ENCODE measurements at places on chromosomes 12 and 14.

- DNase-seq: peak; percentile 82
These were observed 5.9 kb upstream of the A2ML1 start for GRCh38 chr12:8816448-8817050.

DNA sequence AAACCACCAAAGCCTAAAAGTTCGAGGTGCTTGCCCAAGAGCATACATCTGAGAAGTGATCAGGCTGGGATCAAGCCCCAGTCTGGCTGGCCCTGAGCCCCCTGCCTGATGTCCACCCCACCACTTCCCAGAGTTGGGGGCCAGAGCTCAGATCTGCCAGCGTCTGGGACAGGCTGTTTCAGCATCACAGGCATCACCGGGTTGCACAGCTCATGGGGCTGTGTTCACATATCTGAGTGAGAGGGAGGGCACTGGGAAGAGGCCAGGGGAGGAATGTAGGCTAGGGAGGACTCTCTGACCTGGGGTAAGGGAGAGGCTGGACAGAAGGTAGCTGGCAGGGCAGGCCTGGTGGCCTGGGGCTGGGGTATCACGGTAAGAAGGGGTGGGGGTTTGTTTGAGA, 6.0 kb downstream of the TGM1 start:
- no peak for DNase-seq

- no peak for DNase-seq
These were observed 3.6 kb upstream of the FOXG1 start for GRCh38 chr14:28762955-28763326.

DNA sequence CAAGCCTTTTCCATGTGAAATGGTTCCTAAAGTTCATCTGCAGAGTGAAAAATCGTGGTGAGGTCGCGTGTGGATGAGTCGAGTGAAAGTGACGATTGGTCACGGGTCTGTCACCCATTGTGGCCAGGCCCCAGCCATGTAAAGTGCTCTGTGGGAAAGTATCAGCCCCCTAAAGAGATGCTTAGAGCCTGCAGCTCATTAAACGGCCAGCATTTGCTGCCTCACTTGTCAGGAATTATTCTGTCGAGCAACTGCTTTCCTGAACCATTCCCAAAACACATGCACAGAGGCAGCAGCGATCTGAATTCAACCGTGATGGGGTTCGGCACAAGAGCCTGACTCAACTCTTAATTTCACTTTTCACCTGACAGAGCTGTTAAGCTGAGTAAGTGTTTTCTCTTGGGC, 16.0 kb downstream of the DBX2 start:
- DNase-seq: no peak

DNA sequence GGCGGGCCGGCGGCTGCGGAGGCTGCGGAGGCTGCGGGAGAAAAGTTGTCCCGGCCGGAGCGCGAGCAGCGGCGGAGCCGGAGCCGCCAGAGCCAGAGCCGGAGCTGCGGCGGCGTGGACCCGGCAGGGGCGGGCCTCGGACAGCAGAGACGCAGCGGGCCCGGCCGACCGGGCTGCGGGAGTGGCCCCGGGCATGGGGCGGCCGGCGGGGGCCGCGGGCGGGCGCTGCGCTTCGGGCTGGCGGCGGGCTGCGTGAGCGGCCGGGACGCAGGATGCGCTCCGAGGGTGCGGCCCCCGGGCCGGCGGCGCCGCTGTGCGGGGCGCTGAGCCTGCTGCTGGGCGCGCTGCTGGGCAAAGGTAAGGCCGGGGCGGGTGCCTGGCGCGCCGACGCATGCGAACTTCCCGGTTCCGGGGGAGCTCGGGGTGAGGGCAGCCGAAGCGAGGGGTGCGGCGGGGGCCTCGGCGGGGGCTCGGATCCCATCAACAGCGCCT, at the start of gene TMEM132C:
TMEM132C (plus strand) TSS at position 40 of the 492 bp plus-strand sequence; CDS start at position 273, 233 bp downstream.
- no peak for DNase-seq

DNA sequence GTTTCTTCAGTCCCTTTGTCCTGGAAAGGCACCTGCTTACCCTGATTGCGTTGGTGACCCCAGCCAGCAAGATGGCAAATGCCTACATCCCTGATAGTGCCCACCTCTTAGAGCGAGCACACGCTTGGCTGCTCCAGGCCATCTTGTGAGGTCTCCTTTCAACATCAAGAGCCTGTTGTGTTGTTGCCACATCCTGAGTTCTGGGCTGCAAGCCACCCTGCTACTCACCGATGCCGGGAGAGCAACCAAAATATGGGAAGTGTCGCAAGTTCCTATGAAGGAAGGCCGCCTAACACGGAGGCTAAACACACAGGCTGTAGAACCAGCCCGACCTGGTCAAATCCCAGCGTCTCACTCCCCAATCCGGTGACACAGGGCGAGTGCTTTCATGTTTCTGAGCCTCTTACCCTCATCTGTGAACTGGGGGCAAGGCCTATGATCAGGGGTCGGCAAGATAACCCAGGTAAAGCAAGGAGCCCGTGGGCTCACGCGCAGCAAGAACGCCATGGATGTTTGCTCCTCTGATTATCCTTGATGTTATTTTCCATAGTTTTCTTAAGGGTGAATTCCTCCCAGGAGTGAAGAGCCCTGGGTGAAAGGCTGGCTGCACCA, 98.4 kb downstream of the LGMN start:
- DNase-seq: peak; percentile 77

GRCh38 chr12:43102546-43103264, 449.3 kb downstream of the ADAMTS20 start:
- DNase-seq: no peak

GRCh38 chr12:68627673-68628319, 17.1 kb downstream of the RAP1B start:
- no peak for DNase-seq

DNA sequence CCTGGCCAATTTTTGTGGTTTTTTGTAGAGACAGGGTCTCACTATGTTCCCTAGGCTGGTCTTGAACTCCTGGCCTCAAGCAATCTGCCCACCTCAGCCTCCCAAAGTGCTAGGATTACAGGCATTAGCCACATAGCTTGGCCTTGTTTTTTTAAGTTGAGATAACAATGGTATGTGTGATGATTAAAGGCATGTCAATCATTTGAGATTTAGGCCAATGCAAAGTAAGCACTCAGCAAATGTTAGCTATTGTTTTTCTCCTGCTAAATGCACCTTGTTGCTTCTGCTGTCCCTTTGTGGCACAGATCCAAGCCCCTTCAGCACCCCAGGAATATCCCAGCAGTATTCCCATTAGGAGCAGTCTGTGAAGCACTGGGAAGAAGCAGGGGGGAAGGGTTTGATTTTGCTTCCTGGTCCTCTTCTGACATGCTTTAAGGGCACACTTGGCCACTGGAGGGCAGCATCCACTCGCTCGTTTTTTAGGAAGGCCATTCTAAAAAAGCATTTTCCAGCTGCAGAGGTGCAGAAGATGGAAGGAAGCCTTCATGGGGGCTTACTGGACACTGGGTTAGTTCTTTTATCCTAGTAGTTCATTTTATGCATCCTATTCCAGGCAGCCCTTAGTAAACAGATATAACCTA, 70.2 kb upstream of the ZFP36L1 start:
- peak; percentile 89 for DNase-seq

GRCh38 chr14:69518289-69519101, 34.0 kb downstream of the PLEKHD1 start:
- no peak for DNase-seq

DNA sequence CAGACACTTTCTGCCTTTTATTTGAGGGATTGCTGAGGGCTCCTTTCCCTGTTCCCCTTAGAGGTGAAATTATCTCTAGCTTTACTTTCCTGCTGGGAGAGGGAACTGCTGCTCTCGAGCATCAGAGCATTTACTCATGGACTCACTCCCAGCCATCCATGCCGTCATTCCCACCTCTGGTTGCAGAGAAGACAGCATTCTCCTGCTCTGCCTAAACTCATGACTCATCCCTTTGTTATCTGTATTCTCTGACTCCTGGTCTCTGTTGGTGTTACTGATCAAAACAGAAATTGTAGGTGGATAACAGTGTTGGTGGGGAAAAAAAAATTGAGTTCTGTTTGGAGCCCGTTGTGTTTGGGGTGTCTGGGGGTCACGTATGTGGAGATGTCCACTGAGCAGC, 159.3 kb downstream of the TTC8 start:
- no peak for DNase-seq

GRCh38 chr12:44848703-44849085, 27.4 kb downstream of the NELL2 start:
- no peak for DNase-seq

- no peak for DNase-seq
These were observed 60.0 kb upstream of the GZMB start for GRCh38 chr14:24693983-24694382.

GRCh38 chr12:55912908-55913307, 14.8 kb downstream of the PYM1 start:
- DNase-seq: no peak

DNA sequence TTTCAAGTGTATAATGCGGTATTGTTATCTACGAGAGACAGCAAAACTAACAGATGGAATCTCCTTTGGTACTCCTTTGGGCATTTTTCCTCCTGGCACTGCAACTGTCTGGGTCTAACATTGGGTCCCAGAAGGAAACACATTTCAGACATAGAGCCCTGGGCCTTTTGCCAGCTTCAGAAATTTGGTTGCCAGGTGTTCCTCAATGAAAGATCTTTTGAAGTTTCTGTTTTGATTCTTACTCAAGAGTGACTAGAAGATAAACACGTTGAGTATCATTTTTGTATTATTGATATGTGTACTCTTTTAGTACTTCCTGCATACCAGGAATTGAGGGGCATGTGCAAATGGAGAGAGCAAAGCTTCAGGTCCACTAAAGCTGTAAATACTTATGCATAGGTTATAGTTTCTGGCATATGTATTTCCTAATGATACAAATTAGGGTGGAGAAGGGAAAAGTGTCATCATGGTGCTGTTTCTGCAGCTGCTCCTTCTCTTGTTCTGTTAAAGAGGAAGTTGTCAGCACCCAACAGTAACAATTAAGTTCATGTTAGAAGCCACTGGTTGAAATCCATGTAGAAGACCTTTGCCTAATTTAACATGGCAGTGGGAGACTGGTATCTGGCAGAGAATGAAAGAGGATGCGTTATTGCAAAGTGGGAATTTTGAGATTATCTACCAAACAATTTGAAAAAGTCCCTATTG, 53.5 kb downstream of the SLC38A6 start:
- peak; percentile 15 for DNase-seq

GRCh38 chr14:90759370-90760077, 56.7 kb downstream of the TTC7B start:
- peak; percentile 72 for DNase-seq

DNA sequence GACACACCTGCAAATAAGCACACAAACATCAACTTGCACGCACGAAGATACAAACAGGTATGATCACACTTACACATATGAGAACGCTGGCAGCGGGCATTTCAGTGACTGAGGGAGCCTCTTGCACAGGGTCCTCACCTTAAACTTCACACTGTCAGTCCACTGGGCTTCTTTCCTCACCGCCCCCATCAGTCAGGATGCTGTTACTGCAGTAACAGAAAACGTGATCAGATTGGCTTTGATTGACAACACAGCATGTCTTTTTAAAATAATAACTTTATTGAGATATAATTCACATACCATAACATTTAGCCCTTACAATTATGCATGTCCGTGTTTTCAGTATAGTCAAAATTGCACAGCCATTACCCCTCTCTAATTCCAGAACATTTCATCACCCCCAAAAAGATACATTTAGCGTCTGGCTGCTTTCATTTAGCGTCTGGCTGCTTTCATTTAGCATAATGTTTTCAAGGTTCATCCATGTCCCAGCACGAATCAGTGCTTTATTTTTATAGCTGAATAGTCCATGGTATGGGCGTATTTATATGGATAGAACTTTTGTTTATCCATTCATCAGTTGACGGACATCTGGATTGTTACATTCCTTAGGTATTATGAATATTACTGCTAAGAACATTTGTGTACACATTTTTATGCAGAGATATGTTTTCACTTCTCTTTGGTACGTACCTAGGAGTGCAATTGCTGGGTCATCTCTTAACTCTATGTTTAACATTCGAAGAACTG, 8.4 kb downstream of the CCDC197 start:
- peak; percentile 35 for DNase-seq

GRCh38 chr12:94590428-94590827, 59.9 kb downstream of the TMCC3 start:
- no peak for DNase-seq

DNA sequence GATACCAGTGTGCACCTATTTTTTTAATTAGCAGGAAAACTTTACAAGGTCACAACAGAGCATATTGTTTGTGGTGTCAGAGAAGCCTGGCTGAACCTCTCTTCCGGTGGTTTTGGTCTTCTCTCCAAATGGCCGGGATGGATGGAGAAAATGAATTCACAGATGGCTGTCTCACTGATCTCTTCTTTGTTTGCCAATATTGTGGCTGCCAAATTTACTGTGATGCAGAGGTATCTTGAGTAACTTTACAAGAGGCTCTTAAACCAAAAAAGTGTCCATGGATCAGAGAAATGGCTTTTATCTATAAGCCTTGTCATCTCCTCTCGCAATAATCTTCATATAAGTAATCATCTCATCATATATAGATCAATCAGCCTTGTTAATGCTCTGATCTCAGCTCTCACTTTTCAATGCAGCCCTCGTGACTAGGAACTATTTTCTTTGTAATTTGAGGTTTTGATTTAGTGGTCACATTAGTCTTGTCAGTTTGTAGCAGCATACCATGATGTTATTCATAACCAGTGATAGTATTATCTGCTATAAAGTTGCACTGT, 308.1 kb downstream of the EGLN3 start:
- no peak for DNase-seq

GRCh38 chr14:22846811-22847307, 10.5 kb downstream of the MMP14 start:
- DNase-seq: no peak

GRCh38 chr12:4849795-4850345, 59.8 kb upstream of the KCNA1 start:
- no peak for DNase-seq

- DNase-seq: no peak
These were observed 3.6 kb upstream of the FGF6 start for GRCh38 chr12:4448943-4449850.

- DNase-seq: no peak
These were observed 16.4 kb downstream of the NR1H4 start for GRCh38 chr12:100490056-100490455.

DNA sequence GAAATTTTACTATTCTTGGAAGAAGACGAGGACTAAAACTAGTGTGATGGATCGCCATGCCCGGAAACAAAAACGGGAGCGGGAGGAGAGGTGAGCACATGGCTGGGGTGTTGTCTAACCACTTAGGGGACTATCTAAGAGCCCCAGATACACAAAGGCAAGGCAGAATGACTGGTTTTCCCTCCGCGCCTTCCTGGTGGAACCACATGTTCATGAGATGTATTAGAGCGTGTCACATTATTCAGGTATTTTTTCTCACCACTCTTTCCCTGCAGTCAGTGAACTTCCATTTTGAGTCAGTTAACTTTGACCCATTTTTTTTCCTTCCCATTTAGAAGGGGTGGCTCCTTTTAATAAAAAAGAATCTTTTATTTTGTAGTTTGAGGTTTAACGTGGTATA, 68.8 kb upstream of the TRAF3 start:
- no peak for DNase-seq

- peak; percentile 68 for DNase-seq
These were observed 13.8 kb downstream of the TAOK3 start for GRCh38 chr12:118358612-118359540.

- DNase-seq: no peak
These were observed 12.7 kb upstream of the KRT77 start for GRCh38 chr12:52716061-52716460.

- peak; percentile 61 for DNase-seq
These were observed 207.9 kb downstream of the SYNE2 start for GRCh38 chr14:64060648-64061096.

GRCh38 chr14:92093320-92093719, 13.1 kb downstream of the ATXN3 start:
- DNase-seq: peak; percentile 42

Measured in hematopoietic multipotent progenitor cell treated with erythropoietin and hydrocortisone succinate and interleukin-3 and kit ligand, for 6 days (in vitro differentiated cells).